ENCODE measurements at places on chromosomes 12 and 14.

DNA sequence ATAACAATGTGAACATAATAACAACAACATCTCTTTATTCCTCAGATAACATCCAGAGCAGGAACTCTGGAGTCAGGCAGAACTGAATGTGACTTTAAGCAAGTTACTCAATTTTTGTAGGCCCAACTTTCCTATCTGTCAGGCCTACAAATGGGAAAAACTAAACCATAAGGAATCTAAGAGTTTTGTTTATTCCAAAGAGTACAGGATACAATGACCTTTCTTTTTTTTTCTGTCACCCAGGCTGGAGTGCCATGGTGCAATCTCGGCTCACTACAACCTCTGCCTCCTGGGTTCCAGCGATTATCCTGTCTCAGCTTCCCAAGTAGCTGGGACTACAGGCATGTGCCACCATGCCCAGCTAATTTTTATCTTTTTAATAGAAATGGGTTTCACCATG is 9.4 kb downstream of the LPCAT3 start:
- no peak for DNase-seq

- no peak for DNase-seq
These were observed 40.6 kb downstream of the SLC15A4 start for GRCh38 chr12:128783129-128783574.

- no peak for DNase-seq
These were observed 1108.9 kb downstream of the BCL11B start for GRCh38 chr14:98162856-98163805.

GRCh38 chr12:7483343-7483742 is 20.2 kb downstream of the CD163 start:
- no peak for DNase-seq

DNA sequence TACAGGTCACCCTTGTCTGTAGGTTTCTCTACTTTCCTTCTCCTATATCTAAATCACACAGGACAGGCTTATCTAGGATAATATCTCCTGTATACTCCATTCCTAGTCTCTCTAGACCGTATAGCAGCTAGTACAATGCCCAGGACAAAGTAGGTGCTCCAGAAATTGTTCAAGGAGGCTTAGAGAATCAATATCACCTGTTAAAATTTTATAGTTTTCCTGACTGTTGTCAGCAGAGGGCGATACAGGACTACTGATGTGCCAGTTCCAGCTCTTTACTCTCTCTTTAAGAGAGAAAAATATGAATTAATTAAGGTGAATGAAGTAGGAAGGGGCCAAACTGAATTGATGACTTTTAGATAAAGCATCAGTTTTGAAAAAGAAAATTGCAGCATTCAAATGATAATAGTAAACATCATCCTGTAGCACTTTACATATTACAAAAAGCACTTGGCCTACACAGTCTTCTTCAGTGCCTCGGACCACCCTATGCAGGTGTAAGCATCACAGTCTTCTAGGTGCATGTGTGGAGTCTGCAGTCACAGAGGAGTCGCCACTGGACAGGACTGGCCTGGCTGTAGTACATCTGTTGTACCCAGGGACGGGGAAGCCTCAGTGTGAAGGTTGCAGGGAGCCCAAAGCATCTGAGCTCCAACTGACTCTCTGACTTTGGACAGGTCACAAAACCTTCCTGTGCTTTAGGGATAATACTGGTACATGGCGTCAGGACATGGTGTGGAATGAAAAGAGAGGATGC is 61.9 kb upstream of the MAX start:
- DNase-seq: no peak

GRCh38 chr14:54902143-54902520 is 494 bp downstream of the GCH1 start:
- peak; percentile 89 for DNase-seq

DNA sequence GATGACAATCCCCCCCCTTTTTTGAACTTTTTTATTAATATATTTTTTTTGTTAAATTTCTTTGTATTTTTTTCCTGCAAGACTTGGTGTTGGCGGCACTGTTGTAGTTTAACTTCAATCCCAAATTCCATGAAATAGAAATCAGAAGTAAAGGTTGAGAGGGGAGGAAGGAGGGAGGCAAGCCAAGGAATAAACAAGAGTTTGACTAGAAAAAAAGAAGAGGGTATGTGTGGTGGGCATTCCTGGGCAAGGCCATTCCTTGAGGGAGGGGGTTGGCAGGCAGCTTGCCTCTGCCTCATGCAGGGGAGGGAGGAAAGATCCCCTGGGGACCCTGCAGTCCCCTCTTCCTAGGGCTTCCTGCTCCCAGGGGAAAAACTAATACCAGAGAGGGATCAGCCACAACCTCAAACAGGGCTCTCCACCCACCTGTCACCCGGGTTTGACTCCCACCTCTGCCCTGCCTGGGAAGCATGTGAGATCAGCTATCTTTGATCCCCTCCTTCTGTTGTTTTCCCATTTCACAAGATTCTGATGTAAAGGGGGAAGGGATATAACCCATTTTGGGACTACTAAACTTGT is 519 bp upstream of the AP1G2 start:
- no peak for DNase-seq

GRCh38 chr12:57235017-57235727 is 5.7 kb downstream of the SHMT2 start:
- no peak for DNase-seq

GRCh38 chr12:12985817-12986408 is 14.2 kb downstream of the HEBP1 start:
- DNase-seq: no peak

DNA sequence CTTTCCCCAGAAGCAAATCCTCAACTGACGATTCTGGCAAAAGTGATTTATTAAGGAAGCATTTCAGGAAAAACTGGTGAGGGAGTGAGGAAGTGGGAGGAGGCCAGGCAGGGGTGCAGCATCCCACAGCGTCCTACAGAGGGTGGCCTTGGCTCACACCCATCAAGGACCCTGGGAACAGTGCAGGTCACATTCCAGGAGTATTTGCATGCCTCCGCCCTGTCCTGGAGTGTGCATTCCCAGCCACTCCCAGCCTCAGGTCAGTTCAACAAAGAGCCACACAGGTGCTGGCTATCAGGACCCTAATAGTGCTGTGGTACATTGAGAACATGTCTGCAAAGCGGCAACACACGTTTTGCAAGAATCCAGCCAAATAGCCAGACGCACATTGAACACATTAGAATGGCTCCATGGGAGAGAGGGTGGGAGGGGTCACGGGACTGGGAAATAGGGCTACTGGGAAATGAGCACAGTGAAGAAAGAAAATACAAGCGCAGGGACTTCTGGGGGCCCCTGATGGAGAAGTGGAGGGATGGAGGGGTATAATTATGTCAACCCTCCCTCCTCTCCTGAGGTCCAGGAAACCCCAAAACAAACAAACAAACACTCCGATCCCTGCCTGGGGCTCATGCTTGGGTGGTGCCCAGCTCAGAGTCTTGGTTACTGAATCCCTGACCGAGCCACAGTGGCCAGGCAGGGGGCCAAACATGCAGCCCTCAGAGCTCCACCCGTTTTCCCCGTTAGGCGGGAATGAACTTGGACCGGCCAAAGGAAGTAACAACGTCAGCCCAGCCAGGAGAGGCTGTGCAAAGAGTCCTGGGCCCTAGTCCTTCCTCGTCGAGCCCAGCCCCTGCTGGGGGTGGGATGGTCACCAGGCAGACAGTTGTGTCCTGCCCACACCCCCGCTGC is 36.5 kb downstream of the CMKLR1 start:
- peak; percentile 90 for DNase-seq

DNA sequence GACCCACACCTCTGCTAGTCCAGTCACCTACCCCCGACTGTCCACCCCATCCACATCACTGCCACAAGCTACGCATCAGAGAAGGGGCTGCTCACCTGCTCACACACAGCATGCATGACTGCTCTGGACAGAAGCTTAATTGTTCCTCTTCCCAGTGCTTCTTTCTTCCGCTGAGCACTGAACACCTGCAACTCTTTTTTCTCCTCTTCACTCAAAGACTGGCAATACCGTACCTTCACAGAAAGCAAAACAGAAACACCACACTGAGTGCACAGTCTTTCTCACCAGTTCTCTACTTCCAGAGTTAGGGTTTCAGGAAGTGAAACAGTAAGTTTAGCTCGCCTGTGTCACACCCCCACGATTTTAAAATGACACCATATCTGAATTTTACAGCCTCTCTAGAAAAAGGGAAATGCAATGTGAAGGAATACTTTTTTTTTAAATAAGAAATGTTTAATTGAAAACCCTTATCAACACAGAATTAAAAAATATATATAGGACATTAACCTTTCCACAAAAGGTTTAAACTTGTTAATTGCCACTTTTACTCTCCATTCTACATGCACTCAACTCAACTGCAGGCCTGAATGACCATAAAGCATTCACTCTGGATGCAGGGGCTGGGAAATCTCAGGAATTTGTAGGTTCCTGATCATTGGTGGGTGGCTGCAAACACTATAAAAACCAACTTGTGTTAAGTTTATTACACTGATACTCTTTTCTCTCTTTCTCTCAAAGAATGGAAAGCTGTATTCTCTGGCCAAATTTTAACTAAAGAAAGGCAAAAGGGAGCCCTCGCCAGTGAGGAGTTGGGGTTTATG is 120.0 kb downstream of the PRICKLE1 start:
- DNase-seq: no peak

- DNase-seq: no peak
These were observed 24.1 kb downstream of the ANKRD13A start for GRCh38 chr12:110023059-110023980.

GRCh38 chr12:56522411-56523193 is 982 bp downstream of the RBMS2 start:
- no peak for DNase-seq

GRCh38 chr12:87315-87714 is 20.7 kb downstream of the IQSEC3 start:
- DNase-seq: no peak

GRCh38 chr14:93832665-93833064 is 44.4 kb upstream of the PRIMA1 start:
- no peak for DNase-seq

GRCh38 chr14:54908190-54908589 is 5.6 kb upstream of the GCH1 start:
- DNase-seq: no peak

GRCh38 chr12:100520048-100520769 is 46.5 kb downstream of the NR1H4 start:
- no peak for DNase-seq

GRCh38 chr14:24366413-24366720 is 1.6 kb upstream of the NFATC4 start:
- DNase-seq: no peak

- no peak for DNase-seq
These were observed 48.0 kb downstream of the FOXN4 start for GRCh38 chr12:109261087-109261486.

- DNase-seq: no peak
These were observed 79.9 kb upstream of the CD163 start for GRCh38 chr12:7583471-7583870.

GRCh38 chr14:94161058-94161457 is 13.1 kb upstream of the PPP4R4 start:
- DNase-seq: no peak

- no peak for DNase-seq
These were observed 231.7 kb downstream of the ADAMTS20 start for GRCh38 chr12:43320281-43320680.

- no peak for DNase-seq
These were observed 40.1 kb upstream of the CRY1 start for GRCh38 chr12:107133462-107133861.
